ENCODE measurements at places on chromosomes 16 and 17.

DNA sequence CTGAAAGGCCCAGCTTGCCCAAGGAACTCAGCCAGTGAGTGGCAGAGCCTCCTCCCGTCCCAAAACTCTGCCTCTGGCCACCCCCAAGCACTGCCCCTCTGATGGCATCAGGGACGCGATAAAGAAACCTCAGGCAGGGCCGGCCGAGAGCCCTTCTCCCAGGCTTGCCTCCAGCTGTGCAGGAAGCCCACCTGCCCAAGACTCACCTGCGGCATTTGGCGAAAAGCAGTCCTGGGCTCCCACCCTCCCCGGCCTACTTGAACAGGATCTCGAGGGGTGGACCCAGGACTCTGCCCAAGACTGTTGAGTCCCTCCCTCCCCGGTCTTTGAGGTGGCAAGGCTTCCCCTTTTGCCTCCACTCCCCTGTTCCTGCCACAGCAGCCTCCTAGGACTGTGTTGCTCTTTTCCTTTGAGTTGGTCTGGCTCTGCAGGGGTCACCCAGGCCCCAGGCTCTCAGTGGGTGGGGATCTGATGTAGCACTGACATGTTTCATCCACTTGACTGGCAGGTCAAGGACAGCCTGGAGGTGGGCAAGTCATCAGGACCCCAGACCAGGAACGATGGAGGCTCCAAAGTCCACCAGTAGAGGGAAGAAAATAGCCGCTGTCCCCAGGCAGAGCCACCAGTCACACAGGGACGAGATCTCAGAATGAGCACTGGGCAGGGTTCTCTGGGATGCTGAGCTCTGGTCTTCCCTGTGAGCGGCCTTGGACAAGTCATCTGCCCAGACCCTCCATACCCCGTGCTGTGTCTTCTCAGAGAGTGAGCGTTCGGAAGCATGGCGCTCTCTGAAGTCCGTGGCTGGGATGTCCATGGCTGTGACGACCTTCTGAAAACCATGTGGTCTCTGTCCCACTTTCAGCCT is 111.0 kb upstream of the TNRC6C start:
- DNase-seq: no peak

DNA sequence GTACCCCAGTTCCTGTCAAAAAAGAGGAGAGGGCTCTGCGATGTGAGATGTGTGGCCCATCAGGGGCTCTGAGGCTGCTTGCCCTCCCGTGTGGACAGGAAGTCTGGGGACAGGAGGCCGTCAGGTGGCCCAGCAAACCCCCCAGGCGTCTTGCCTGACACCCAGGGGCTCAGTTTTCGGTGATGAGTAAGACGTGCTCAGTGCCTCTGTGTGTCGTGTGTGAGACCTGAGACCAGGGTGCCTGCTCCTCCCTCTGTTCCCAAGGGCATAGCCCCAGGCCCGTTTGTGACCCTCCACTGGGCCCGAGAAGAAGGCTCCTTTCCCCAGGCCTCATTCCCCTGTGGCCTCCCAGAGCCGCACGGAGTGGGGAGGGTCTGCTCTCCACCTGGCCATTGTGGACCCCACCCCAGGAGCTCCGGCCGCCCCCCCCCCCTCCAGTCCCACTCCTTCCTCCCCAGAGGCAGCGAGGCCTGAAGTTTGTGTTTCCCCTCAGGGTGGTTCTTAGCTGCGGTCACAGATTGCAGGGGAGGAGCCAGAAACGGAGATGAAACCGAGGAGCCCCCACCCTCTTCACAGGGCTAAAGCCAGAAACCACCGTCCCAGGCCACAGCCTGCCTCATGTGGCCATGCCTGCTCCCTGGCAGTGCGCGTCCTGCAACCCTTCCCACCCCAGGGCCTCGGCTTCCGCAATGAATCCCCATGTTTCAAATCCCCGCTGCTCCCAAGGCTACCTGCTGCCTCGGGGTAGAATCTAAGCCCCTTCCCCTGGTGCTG is 4.9 kb upstream of the ACTG1 start:
- no peak for DNase-seq

DNA sequence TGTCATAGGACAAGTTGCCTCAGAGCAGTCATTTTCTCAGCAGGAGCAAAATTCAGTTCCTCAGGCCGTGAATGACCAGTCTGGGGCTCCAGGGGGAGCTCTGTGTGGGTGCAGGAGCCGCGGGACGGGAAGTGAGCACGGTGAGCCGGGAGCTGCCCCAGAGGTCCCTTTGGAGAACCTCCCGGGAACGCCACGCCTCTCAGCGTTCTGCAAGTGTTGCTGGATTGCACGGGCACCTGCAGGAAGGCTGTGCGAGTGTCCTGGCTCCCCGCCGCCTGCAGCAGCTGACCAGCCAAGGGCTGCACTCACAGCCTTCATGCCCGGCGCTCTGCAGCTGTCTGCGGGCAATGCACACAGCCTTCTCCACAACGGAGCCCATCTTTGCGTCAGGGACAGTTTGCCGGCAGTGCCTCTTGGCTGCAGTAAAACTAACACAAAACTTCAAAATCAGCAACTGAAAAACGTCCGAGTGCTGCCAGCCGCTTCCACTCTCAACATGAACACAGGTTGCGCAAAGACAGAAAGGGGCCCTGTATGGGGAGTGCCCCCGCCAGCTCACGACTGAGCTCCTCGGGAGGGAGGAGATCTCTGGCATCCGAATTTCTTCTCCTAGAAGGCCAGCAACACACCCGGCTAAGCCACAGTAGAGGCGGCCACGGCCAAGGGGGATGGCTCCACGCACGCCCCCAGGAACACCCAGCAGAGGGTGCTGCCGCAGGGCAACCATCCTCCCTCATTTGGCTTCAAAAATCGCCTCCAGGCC is 16.0 kb downstream of the NDUFAF8 start:
- no peak for DNase-seq

DNA sequence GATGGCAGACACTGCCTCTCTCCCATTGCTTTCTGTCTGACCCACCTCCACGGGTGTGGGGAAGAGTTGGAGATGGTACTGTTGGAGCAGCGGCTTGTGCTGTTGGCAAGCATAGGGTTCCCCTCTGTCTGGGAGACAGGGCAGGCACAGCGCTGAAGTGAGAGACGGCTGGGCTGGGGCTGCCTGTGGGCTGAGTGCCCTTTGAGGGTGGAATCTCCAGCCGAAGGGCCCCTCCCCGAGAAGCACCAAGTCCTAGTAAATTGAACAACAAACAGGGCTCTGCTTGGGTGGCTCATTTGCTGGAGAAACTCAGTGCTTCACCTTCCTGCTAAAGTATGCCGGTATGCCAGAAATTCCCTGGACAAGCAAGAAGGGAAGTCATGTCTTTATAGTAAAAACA is 79.7 kb downstream of the KSR1 start:
- no peak for DNase-seq

- DNase-seq: no peak
Observed at GRCh38 chr16:65545413-65545956, 423.6 kb upstream of the CDH11 start.

- DNase-seq: no peak
Observed at GRCh38 chr17:66677201-66677981, 157.5 kb upstream of the CACNG5 start.

DNA sequence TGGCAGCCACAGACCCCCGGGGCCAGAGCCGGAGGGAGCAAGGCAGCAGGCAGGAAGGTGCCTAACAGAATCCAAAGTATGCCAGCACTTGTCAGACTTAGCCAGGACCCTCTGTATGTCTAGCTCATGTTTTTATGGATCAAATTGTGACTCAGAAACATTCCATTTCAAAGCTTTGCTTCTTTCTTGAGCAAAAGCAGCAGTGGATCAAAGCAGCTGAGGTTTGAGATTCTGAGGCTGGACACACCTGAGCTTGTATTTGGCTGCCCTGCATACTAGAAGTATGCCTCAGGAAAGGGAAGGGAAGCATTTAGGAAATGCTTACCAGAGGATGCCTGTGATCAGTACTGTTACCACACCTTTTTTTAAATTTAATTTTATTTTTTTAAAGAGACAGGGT is 5.7 kb upstream of the MYO1C start:
- DNase-seq: no peak

DNA sequence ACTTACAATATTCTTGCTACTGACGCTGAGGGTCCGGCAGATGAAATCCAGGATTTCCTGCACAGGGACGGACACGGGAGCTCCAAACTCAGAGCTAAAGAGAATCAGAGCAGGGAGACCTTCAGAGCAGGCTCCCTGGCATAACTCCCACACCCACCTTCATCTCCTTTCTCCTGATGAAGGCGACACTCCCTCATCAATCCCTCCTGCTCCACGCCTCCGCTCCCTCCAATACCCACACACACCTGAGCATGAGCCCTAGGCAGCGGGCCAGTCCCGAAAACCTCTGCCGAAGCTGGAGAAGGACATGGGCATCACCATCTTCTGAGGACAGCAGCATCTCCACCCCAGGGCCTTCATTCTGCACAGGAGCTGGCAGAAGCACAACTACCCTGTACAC is 28.1 kb downstream of the PELP1 start:
- no peak for DNase-seq

- no peak for DNase-seq
Observed at GRCh38 chr16:23950291-23950894, 114.6 kb downstream of the PRKCB start.

DNA sequence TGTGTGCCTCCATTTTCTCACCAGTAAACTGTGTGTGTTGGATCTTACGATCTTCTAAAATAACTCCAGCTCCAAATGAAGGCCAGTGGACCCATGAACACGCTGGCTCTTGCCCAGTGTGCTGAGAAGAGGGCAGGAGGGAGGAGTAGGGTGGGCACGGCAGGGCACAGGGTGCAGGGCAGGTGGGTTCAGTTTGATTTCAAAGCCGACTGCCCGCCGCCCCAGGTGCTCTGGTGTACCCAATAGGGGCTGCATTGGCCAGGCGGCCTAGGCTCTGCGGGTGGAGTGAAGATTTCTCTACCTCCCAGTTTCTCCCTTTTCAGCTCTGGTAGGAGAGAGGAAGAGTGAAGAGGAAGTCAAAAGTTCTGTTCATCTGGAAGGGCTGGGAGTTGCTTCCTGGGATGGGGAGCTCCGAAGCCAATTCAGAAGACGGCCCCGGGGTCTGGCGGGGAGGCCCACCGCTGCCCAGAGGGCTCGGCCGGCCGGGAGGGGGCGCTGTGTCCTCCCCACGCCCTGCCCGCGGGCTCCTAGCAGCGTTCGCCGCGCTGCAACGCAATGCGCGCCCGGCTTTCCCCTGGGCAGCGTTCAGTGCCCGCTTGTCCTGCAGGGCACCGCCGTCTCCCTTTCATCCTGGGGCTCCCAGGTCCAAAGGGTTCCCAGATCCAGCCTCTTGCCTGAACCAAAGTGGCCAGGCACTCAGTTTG is 1.1 kb upstream of the CRHR1 start:
- peak; percentile 25 for DNase-seq

DNA sequence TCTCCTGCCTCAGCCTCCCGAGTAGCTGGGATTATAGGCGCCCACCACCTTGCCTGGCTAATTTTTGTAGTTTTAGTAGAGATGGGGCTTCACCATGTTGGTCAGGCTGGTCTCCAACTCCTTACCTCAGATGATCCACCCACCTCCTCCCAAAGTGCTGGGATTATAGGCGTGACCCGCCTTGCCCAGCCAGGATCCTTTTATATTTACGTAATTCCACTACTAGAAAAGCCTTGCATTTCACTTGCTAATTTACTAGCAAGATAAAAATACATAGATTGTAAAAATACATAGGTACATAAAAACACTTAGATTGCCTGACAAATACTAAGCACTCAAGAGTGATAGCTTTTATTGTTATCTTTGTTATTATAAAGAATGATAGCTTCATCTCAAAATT is 47.5 kb downstream of the GDPD1 start:
- DNase-seq: no peak

GRCh38 chr16:84898447-84898846 is 78.7 kb downstream of the CRISPLD2 start:
- no peak for DNase-seq

DNA sequence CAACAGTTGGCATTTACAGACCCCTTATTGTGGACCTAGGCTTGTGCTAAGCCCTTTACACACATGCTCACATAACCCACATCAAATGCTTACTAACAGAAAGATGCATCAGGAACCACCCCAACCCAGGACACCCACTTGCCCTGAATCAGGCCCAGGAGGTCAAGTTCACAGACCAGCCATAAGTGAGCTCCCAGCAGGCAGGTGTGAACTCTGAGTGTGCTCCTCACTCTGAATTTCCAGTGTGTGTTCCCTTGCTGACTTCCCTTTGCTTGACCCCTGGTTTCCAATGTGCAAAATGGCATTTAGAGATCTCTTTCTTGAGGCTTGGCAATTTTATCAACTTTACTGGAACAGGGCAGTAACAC is 87.0 kb downstream of the BMERB1 start:
- no peak for DNase-seq

DNA sequence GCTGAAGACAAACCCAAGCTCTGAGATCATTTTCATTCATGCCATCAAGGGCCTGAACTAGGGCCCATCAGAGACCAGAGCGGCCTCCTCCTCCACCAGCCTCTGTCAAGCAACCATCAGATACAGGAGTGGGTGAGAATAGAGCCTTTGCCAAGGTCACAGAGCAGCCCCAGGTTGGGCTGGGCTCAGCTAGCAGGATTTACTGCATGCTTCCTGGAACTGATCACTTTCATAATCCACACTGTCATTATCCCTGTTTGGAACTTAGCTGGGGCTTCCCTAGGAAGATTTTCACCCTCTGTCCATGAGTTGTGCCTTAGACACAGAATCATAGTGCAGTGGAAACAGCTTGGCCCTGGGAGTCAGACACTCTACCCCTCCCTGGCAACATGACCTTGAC is 5.1 kb downstream of the MT4 start:
- no peak for DNase-seq

DNA sequence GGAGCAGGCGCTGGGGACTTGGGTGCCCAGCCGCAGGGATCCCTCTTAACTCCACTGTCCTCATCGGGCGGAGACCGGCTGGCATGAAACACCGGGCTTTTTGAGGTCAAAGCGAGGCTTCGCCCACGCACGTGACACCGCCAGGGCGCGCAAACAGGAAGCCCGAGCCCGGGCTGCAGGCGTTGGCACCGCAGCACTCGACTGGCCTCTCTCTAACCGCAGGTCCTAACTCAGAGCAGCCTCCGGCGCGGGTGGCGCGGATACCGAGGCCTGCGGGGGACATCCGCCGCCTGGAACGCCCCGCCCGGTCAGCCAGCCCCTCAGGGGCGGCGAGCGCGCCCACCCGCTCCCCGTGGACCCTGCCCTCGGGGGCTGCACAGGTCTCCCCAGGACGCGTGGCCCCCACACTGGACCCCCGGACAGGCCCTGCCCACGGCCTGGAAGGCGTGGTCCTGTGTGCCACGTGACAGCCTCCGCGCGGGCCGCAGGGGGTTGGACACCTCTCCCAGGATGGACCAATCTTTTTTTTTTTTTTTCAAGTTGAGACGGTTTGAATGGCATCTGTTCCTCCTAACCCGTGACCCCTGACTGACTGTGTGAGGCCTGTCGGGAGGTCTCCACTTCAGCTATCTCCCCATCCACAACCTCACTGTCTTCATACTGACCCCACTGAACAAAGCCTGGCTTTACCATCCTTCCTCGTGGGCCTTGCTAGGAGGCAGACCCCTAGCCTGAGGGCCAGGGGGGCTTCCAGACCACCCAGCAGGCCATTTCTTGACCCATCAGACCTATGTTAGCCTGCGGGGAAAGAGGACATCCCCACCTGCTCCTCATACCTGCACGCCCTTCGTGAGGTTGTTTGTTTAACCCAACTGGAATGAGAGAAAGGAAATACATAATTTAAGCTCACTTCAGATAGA is 8.4 kb upstream of the SLC47A2 start:
- DNase-seq: peak; percentile 8

- DNase-seq: no peak
Observed at GRCh38 chr16:1073566-1074378, 1.2 kb downstream of the SSTR5 start.

All from activated CD4-positive, alpha-beta T cell treated with anti-CD3 and anti-CD28 coated beads for 24 hours (primary cell).